Eye (tissue), 1 donor: ENCODE measurements at places on chromosomes 5 and 9.

DNA sequence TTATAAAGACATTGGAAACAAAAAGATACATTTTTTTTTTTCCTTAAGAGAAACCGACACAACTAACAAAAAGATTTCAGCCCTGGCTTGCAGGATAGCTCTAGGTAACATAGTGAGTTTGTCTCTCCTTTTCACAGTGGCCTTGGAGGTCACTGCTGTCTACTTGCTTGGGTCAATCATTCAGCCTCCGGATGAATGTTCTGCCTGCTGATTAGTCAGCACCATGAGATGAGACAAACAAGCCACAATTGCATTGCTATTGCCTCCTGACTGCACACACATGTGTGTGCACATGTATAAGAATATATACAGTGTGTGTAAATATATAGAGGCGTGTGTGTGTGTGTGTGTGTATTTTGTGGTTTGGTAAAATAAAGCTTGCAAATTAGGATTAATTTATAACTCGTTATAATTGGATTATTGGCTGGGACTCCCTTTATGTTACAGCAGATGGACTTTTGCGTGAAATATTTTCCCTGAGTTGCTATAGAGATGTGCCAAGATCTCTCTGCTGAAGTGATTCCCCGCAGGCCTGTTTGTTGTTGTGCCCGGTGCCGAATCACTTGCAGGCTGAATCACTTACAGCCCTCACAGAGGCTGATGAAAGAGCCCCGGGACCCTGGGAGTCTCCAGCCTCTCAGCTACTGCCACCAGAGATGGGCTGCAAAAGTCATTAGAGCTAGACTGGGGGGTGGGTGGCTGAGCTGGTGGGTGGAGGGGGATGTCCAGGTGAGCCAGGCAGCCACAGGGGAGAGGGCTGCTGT is 161.2 kb downstream of the FGF18 start:
- DNase-seq, result peak; percentile 56

DNA sequence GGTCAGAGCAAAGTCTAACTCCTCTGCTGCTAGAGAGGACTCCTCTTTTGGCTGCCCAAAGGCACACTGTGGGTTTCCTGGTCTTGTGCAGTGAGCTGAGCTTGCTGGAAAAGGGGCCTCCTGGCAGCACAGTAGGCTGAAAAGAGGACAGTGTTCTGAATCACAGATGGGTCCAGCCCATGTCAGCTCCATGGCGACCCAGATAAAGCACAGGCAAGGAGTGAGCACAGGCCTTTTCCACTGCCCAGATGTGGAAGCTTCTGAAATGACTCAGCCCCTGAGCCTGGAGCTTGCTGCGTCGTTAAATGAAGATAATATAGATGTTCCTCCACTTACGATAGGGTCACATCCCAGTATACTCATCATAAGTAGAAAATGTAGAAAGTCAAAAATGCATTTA is 8.1 kb downstream of the CCDC180 start:
- DNase-seq, result no peak

DNA sequence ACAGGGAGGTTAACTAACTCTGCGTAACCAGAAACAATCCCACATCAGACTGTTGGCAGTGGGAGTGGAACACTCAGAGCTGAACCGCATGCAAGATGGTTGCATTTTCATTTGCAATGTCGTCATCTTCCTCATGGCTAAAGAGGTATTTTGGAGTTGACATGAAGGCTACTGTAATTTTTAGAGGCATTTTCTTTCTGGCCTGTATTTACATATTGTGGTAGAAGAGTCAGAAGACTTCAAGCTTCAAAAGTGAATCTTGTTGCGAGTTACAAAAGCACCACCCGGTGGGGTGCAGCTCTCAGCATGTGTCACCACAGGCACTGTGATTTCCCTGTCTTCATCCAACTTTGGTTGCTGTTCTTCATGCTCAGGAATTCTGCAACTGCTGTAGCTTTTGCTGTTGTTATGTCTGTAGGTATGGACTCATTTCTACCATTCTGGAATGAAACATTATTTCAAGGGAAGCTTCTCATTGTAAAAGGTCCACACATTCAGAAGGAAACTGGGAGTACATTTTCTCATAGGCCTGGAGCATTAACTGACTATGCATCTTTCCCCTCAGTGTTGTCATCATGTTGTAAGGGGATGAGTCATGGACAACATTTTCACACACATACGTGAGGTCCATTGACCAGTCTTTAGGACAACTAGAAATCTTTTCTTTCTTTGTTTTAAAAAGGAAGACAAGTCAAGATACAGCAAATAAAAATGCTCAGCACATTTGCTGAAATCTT is 35.4 kb upstream of the GDNF start:
- DNase-seq, result peak; percentile 24

GRCh38 chr5:135269199-135269598 is 129.8 kb downstream of the MACROH2A1 start:
- DNase-seq, result no peak

DNA sequence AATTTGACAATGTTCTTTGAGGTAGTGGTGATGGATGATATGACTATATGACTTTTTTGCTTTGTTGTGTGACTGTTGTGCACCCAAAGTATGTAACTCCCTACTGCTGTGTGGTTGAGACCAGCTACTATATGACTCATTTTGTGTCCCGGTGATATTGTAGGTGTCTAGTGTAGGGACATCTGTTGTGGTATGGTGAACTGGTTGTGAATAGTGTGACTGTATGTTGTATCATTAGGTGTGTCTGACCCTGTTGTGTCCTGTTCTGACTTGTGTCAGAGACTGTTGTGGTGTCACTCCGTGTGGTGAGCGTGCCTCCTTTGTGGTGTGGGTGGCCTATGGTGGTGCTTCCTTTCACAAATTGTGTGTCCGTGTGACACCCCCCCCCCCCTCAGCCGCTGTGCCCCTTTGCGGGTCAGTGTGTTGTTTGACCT is 11.2 kb upstream of the CXXC5 start:
- DNase-seq, result peak; percentile 80

- DNase-seq, result no peak
Measured at GRCh38 chr9:14365670-14366069, 51.7 kb upstream of the NFIB start.

DNA sequence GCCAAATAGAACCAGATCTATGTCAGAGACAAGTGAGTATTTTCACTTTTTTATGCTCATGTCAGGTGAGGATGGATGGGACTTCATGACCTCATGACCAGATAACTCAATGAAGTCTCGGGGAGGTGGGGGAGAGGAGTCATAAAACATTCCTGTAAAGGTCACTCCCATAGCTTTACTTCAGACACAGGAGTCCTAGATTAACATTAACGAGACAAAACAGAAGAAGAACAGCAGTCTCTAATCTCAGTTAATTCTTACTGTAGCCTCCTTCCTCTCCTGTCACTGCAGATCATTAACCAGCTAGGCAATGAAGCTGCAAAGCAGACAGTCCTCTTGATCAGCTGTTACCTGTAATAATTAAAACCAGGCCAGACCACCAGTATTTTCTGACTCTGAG is 11.2 kb downstream of the CRHBP start:
- no peak for DNase-seq

- no peak for DNase-seq
Measured at GRCh38 chr9:31389075-31389474, 995.4 kb upstream of the ACO1 start.

DNA sequence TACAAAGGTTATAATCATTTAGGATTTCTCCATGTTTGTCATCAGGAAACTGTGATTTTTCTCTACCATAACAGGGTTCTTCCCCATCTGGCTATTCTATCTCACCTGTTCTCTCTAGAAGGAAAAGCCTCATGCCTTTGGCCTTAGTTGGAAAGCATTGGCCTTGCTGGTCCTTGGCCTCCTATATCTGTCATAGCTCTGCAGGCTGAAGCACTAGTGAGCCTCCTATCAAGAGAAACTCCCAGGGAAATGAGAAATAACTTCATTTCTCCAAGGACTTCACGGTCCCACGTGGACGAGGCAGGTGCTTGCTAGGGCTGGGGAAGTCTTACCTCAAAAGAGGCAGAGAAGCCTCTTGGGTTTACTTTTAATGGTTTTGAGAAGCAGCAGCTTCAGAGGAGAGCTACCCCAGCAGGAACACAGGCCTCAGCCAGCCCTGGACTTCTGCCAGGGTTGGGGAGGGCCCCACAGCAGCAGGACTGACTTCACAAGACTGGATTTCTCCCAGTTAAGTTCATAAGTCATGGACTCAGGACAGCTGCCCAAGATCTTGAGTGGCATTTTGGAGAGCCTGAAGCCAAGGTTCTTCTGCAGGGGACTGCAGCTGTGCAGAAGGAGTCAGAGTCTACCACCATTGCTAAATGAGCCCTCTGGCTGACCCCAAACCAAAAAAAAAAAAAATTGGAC is 15.8 kb upstream of the PSAT1 start:
- peak; percentile 77 for DNase-seq

DNA sequence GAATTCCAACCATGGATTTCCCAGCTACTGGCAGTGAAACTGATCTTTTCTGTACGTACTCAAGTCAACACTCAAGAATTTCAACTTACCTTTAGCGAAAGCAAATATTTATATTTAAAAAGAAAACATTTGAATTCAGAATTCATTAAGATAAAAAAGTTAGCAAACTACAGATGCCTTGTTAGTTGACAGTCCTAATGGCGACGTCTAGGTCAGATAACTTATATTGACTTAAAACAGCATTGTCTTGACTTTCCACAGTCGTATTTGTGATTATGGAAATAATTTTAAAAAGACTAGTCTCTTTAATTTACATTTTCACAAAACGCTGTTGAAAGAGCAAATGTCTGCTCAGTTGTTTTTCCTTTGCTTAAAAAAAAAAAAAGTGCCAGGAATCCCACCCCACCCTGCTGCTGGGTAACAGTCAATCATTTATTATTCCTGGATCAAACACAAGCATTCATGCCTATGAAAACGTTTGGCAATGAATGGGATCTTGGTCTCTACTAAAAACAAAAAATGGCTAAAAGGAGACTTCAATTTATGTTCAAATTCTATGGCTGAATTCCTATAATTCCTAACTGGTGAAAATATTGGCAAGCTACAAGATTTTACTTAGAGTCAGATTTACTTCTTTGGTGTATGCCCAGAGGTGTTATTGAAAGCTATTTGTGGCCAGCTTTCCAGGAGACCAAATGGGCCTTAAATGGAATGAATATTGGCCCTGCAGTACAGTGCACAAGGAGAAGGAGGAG is 22.0 kb downstream of the OR2S2 start:
- DNase-seq, result no peak

- no peak for DNase-seq
Measured at GRCh38 chr9:122307925-122308324, 43.2 kb downstream of the MRRF start.

DNA sequence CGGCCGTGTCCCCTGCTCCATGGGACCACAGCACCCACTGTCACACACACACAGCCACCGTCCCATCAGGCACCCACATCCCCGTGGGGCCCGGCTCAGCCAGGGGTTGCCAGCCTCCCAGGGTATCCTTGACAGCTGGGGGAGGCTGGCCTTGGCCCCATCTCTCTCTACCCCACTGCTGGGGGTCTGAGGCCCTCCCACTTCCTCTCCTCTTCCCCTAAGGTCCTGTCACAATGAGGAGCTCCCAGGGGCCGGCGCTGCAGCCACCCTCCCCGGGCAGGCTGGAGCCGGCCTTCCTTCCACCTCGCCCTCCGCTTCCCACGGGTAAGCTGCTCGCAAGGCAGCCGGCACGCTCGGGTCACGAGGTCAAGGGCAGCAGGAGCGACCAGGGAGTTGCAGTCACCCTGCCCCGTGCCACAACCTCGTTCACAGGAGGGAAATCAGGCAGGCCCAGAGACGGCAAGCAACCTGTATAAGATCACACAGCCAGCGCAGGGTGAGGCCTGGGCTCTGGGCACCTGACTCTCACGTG is 38.6 kb upstream of the NOTCH1 start:
- no peak for DNase-seq
